Stomach (tissue), 19 donors: ENCODE measurements at places on chromosomes 16 and 17. TPM values are rescaled to one million over a fixed set of nuclear protein-coding genes. Genes with fewer than 3 reads are reported as not detected.

DNA sequence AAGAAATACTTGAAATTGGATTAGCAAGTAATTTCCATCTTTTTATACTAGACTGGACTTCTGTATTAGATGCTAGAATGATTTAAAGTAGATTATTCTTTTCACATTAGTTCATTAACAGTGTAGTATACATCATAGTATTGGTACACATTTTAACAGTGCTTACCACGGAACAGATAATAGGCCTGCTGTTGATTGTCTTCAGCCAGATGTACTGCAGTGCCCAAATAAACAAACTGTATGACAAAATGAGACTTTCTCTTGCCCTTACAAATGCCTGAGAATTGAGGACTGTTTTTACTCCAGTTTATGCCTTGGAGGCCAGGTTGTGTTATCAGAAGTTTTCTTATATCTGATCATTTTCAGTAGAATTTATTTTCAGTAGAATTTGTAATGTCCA, 631 bp downstream of the EVI2A start:
- DNase-seq = no peak

DNA sequence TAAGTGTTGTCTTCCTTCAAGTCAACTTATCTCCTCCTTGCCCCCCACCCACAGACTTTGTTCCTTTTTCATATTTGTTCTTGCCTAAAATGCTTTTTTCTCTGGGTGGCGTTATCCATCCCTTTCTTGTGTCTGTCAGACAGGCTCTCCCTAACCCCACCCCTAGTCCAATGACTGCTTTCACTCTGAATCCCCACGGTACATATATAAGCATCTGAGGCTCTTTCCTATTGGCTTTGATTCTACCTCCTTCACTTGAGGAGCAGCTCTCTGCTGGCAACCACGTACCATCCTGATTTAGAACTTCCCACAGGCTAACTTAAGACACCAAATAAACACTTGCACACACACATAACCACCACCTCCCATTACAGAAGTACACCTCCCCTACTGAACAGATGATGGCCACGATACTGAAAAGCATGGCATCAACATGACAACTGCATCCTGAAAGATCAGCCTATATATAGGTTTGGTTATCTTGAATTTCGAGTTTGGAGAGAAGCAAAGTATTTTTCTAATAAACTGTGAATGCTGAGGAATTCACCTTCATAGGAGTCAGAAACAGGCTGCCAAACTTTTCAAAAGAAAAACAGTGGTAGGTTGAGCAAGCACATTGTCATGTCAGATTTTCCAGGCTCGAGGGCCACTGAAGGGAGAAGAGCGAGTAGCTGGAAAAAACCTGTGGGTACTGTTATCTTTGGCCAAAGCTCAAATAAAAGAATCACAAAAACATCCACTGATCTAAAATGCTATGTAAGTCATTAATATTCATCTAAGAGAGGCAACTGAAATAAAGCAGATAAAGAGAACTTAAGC, 24.3 kb downstream of the STAT3 start:
- DNase-seq = no peak

GRCh38 chr17:53092072-53092471, 730.7 kb upstream of the KIF2B start:
- no peak for DNase-seq

- peak; percentile 69 for DNase-seq
Observed at GRCh38 chr17:57009737-57010445, 32.0 kb downstream of the SCPEP1 start.

- no peak for DNase-seq
Observed at GRCh38 chr16:64738321-64738960, 383.4 kb downstream of the CDH11 start.

DNA sequence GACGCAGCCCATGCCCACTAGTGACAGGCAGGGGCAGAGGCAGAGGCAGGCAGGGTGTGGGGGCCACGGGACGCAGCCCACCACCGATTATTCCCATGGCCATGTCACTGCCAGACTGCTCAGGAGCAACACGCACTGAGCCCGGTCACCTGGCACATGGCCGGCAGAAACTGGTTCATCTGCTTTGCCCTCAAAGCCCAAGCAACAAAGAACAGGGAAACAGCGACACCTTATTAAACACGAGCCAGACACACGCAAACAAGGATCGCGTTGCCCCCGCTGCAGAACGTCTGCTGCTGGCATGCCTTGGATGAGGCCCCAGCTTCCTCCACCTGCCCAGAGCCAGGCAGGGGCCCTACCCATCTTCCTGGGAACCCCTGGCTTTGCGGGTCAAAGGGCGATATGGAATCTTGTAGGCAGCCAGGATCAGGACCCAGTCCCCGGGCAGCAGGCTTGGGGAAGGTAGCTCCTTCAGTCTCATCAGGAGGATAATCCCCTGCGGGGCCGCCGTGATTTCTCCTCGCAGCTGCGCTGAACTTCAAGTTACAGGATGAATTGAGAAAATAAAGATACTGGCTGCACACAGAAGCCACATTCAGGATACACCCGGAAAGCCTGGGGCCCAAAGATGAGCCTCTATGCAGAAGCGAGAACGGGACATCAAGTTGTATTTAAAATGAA, 4.8 kb downstream of the TBC1D16 start:
- DNase-seq = peak; percentile 92

DNA sequence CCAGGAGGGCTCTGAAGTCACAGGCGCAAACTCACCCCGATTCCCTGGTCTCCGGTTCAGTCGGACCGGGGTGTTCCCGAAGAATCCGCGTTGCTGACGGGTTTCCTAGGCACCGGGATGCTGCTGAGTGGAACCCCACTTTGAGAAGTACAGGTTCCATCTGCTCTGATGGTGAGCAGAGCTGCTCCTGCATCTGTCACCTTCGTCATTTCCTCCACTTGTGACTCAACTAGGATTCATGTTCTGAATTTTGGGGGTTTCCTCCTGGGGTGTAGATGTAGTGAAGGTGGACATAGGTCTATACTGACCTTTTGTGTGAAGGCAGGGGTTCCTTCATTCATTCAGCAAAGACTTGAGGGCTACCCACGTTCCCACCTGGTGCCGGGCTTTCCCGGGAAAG, 25.0 kb downstream of the LGALS3BP start:
- no peak for DNase-seq

The MYH8 gene
- not detected for total RNA-seq

The CFAP52 gene
- total RNA-seq = not detected

The ITGB4 gene
- 66.8 TPM for total RNA-seq

The NOG gene
- not detected for total RNA-seq

The ZDHHC1 gene
- 6.1 TPM for total RNA-seq

The SMTNL2 gene
- not detected for total RNA-seq

The CDK5RAP3 gene
- total RNA-seq = 101 TPM

The CCL1 gene
- total RNA-seq = not detected
